ENCODE measurements at places on chromosomes 4 and X.

GRCh38 chr4:164304861-164305260 is 449.1 kb upstream of the SMIM31 start:
- no peak for DNase-seq

- DNase-seq, result no peak
Measured at GRCh38 chr4:10831727-10832408, 147.3 kb upstream of the CLNK start.

DNA sequence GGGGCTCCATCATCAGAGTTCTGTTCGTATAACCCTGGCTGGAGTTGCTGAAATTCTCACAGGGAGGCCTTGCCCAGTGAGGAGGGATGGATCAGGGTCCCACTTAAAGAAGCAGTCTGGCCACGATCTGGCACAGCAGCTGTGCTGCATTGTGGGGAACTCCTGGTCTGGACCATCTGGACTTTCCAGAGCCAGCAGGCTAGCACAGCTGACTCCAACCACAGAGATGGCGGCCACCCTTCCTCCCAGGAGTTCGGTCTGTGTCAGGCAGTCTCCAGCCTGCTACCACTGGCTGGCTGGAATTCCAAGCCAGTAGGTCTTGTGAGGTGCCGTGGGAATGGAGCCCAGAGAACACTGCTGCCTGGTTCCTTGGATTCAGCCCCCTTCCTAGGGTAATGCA is 62.0 kb downstream of the SLAIN2 start:
- no peak for DNase-seq

- DNase-seq, result no peak
Measured at GRCh38 chrX:124346117-124346876, at the start of gene SH2D1A. TSS of gene SH2D1A (plus strand) at chrX:124346563. CDS start at chrX:124346643, 80 bp downstream.

DNA sequence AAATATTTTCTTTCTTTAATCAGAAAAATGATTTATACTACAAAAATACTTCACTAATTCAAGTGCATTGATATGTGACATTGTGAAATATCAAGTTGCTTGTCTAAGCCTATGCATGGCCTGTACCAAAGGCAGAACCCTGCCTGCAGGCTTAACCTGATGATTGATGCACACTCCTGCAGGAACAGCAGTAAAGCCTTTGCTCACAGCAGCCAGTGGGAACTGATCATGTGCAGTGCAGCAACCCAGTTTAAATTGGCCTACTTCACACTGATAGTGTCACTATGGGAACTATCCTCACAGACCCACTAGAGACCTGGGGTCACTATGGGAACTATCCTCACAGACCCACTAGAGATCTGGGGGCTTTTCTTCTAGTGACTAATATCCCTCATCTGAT is 603.8 kb downstream of the RAPGEF2 start:
- DNase-seq, result no peak

GRCh38 chr4:90689739-90690138 is 562.5 kb downstream of the CCSER1 start:
- no peak for DNase-seq

DNA sequence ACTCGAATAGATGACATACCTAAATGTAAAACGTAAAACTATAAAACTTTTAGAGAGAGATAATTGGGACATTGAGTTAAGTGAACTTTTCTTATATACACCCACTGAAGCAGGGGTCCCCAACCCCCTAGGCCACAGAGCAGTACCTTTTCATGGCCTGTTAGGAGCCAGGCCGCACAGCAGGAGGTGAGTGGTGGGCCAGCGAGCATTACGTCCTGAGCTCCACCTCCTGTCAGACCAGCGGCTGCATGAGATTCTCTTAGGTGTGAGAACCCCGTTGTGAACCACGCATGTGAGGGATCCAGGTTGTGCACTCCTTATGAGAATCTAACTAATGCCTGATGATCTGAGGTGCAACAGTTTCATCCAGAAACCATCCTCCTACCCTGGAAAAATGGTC is 114.8 kb downstream of the HMX1 start:
- no peak for DNase-seq

GRCh38 chr4:3372933-3373465 is 68.8 kb upstream of the HGFAC start:
- no peak for DNase-seq

GRCh38 chr4:8316911-8317351 is 47.4 kb downstream of the HTRA3 start:
- no peak for DNase-seq

GRCh38 chr4:186948361-186949242 is 224.9 kb upstream of the FAT1 start:
- DNase-seq, result no peak

GRCh38 chr4:87542734-87543312 is 13.6 kb upstream of the SPARCL1 start:
- no peak for DNase-seq

Data from T-helper 22 cell (primary cell).